ENCODE measurements at places on chromosomes 5 and 9. TPM values are rescaled to one million over a fixed set of nuclear protein-coding genes. Genes with fewer than 3 reads are reported as not detected.

Gene IL4
- total RNA-seq, result 0.72 TPM

Gene C5orf46
- not detected for total RNA-seq

Gene C1QTNF3
- total RNA-seq, result 1.4 TPM

Gene GRIN1
- not detected for total RNA-seq

Gene UGT3A1
- total RNA-seq, result not detected

Gene TTC16
- total RNA-seq, result 2.1 TPM

Gene DNAJC25
- total RNA-seq, result 11.0 TPM

Gene PROB1
- 4.1 TPM for total RNA-seq

DNA sequence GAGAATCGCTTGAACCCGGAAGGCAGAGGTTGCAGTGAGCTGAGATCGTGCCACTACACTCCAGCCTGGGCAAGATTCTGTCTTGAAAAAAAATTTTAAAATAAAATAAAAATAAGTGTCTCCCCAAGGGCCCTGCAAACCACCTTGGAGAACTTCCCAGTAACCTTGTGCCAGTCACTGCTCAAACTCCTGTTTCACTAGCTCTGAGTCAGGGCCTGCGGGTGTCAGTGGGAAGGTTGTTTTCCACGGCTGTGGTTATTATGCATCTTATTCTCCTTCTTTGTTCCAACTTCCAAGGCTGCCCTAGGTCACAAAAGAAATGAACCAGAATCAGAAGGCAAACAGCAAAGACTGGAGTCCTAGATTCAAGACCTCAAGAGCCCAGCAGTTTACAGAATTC is 246.7 kb downstream of the ADAMTSL1 start:
- H3K36me3 ChIP-seq, result no peaks in the 10 kb centered on the region
- no peaks in the 10 kb centered on the region for H3K27me3 ChIP-seq
- no peak for DNase-seq
- H3K27ac ChIP-seq, result no peak overlapping the region

GRCh38 chr9:2261421-2262103 is 246.4 kb downstream of the SMARCA2 start:
- H3K36me3 ChIP-seq, result no peaks in the 10 kb centered on the region
- no peaks in the 10 kb centered on the region for H3K4me1 ChIP-seq
- no peak for DNase-seq
- no peak overlapping the region for H3K27ac ChIP-seq
- no peak overlapping the region for H3K4me3 ChIP-seq
- peaks cover 2% of the 10 kb centered on the region for H3K27me3 ChIP-seq

- no peaks in the 10 kb centered on the region for H3K36me3 ChIP-seq
- no peaks in the 10 kb centered on the region for H3K27me3 ChIP-seq
- no peak overlapping the region for H3K4me3 ChIP-seq
- H3K27ac ChIP-seq, result no peak overlapping the region
- no peak for DNase-seq
Observed at GRCh38 chr5:111603446-111603827, 91.1 kb upstream of the STARD4 start.

GRCh38 chr5:153780876-153781705 is 257.6 kb downstream of the FAM114A2 start:
- H3K4me3 ChIP-seq, result no peak overlapping the region
- no peak overlapping the region for H3K27ac ChIP-seq
- peaks cover 2% of the 10 kb centered on the region for H3K27me3 ChIP-seq
- no peaks in the 10 kb centered on the region for H3K4me1 ChIP-seq
- no peak for DNase-seq
- H3K36me3 ChIP-seq, result no peaks in the 10 kb centered on the region

DNA sequence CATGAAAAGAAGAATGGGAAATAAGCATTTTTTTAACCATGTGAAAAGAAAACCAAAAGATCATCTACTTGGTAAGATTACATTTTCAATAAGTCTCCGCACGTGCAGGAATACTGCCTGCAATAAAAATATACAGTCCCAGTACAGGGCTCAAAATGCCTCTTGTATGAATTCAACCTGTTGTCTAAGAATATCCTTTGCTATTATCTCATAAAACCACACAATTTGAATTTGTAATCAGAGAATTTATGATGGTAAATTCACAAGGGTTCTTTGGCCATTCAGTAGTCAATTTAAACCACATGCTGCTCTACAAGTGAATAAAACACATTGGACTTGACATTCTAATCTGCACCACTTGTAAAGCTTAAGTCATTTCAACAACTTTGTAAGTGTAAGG is 46.6 kb downstream of the ST8SIA4 start:
- peak overlapping the region; percentile 25 for H3K27ac ChIP-seq
- peaks cover 62% of the 10 kb centered on the region for H3K4me1 ChIP-seq
- H3K4me3 ChIP-seq, result no peak overlapping the region
- no peak for DNase-seq
- H3K36me3 ChIP-seq, result peaks cover 53% of the 10 kb centered on the region

DNA sequence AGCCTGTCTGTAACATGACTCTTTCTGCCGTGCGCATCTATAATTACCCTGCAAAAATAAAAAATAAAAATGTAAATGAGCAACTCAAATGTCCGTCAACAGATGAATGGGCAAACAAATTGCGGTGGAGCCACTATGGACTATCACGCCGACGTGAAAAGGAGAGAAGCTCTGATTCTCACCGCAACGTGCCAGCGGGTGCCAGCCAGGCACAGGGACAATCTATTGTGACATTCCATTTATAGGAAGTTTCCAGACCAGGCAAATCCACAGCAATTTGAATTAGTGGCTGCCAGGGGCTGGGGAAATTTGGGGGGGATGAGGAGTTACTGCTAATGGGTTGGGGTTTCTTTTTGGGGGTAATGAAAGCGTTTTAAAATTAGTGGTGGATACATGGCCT is 96.8 kb downstream of the VAV2 start:
- no peak for DNase-seq
- H3K27ac ChIP-seq, result no peak overlapping the region
- H3K4me3 ChIP-seq, result no peak overlapping the region
- no peaks in the 10 kb centered on the region for H3K27me3 ChIP-seq
- H3K4me1 ChIP-seq, result no peaks in the 10 kb centered on the region

DNA sequence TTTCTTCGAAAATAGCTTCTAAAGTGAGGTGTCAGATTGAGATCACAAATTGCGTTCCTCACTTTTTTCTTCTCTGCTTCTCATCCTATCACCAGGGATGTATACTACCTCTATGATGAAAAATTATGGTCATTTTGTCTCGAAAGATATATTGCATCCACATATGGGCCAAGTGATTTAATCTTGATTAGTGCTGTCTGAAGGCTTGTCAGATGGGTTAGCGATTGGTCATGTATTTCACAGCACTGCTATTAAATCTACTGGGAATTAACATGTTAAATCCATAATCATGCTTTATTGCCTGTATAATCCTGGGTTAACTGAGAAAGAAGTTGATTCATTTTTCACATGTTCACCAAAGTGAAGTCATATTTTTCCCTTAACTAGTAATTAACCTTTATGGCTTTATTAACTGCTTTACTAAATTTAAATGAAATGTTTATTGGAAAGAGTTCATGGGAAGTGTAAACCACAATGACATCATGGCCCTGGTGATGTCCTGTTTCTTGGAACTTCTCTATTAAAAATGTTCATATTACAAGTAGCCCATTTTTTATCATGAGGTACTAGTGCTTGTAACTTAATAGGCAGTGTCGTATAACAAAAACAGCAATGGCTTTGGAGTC is 193.3 kb downstream of the SMC2 start:
- no peaks in the 10 kb centered on the region for H3K36me3 ChIP-seq
- H3K27ac ChIP-seq, result no peak overlapping the region
- H3K27me3 ChIP-seq, result no peaks in the 10 kb centered on the region
- H3K4me1 ChIP-seq, result no peaks in the 10 kb centered on the region

DNA sequence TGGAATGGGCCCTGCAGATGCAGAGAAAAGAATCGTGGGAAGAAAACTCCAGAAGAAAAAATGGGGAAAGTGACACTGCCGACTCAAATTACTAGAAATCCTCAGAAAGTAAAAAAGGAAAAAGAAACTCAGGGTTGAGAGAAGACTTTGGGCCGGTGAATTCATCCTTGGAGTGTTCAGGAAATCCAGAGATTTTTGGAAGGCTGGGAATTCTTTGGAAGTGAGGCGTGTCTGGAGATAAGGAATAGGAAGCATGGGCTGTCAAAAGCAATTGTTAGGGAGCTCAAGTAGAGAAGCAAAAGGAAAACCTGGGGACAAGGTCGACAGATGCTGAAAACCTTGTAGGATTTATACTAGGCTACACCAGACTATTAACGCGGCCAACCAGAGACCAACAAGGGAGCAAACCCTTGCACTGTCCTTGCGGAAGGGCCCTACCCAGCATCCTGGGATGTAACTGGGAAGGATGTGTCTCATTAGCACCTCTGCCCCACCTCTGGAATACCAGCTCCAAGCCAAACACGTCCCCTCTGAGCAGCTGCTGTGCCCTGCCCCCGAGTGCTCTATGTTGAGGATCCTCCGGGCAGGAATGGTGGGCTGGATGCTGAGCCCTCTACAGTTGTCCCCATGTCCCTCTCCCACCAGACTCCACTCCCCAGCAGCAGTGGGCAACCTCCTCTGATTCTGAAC is 11.6 kb downstream of the DAB2IP start:
- DNase-seq, result no peak
- peaks cover 10% of the 10 kb centered on the region for H3K27me3 ChIP-seq
- no peak overlapping the region for H3K4me3 ChIP-seq
- H3K27ac ChIP-seq, result no peak overlapping the region

GRCh38 chr9:130936285-130937117 is 2.5 kb downstream of the FIBCD1 start:
- DNase-seq, result no peak
- H3K27ac ChIP-seq, result no peak overlapping the region
- no peaks in the 10 kb centered on the region for H3K36me3 ChIP-seq
- no peak overlapping the region for H3K4me3 ChIP-seq
- peaks cover 7% of the 10 kb centered on the region for H3K4me1 ChIP-seq

DNA sequence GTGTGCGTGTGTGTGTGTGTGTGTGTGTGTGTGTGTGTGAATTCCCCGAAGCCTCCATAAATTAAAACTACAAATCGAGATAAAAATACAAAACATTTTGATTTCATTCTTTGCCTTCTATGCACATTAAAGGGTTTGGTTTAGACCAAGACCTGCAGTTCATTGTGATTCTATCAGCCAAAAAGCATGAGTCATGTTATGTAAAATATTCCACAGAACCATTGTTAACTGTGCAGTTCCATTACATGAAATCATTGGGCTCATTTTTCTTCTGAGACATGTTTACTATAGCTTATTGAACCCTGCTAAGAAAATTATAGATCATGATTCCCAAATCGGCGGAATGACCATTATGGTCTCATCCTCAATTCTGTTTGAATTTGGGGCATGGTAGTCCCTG is 11.7 kb downstream of the CAVIN4 start:
- no peaks in the 10 kb centered on the region for H3K4me1 ChIP-seq
- H3K4me3 ChIP-seq, result no peak overlapping the region
- H3K27ac ChIP-seq, result no peak overlapping the region
- H3K27me3 ChIP-seq, result no peaks in the 10 kb centered on the region
- DNase-seq, result no peak
- no peaks in the 10 kb centered on the region for H3K36me3 ChIP-seq

- peaks cover 20% of the 10 kb centered on the region for H3K36me3 ChIP-seq
- peaks cover 63% of the 10 kb centered on the region for H3K4me1 ChIP-seq
- peak; percentile 67 for DNase-seq
- H3K27ac ChIP-seq, result peak overlapping the region; percentile 79
Observed at GRCh38 chr5:171907725-171908343, 98.6 kb downstream of the FBXW11 start.

DNA sequence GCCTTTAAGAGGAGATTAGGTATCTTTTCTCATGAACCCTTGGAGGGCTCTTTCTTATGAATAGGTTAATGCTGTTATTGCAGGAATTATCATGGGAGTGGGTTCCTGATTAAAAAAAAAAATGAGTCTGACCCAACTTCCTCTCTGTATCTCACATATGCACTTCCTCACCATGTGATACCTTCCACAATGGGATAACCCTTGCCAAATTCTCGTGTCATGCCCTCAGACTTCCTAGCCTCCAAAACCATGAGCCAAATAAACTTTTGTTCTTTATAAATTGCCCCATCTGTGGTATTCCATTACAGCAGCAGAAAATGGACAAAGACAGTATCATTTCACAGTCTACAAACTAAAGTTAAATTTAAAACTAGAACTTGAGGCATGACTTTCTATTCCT is 1.0 kb downstream of the OR1B1 start:
- H3K4me3 ChIP-seq, result no peak overlapping the region
- H3K36me3 ChIP-seq, result no peaks in the 10 kb centered on the region
- no peaks in the 10 kb centered on the region for H3K4me1 ChIP-seq
- no peak for DNase-seq
- peaks cover 6% of the 10 kb centered on the region for H3K27me3 ChIP-seq
- H3K27ac ChIP-seq, result no peak overlapping the region

DNA sequence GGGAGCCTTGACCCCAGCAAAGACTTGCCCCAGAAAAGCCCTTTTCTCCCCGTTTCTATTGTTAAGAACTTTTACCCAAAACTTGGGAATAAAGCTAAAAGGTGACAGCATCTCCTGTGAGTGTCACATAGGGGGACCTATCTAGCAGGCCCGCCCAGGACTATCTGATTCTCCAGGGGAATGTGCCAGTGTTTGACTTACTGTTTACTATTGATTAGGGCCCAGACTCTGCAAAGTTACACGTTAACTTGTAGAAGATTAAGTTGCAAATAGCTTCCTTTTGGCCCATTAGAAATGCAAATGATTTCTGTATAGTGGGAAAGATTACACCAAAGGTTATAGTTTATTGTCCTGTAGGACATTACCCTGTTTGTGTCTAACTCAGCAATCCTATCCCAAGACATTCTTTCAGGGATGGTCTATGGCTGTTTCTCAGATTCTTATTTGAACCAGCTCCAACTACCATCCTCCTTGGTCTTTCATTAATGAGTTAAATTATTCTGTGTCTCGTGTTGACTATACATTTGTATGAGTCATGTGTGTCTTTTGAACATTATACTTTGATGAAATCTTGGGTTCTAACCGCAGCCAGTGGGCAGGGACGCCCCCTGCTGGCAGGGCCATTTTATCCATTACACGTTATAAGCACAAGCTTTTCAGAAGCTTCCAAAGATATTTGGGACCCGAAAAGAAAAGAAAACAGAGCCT is 60.7 kb downstream of the HRH2 start:
- no peaks in the 10 kb centered on the region for H3K27me3 ChIP-seq
- H3K4me3 ChIP-seq, result no peak overlapping the region
- peak; percentile 91 for DNase-seq
- H3K36me3 ChIP-seq, result peaks cover 2% of the 10 kb centered on the region
- no peak overlapping the region for H3K27ac ChIP-seq

DNA sequence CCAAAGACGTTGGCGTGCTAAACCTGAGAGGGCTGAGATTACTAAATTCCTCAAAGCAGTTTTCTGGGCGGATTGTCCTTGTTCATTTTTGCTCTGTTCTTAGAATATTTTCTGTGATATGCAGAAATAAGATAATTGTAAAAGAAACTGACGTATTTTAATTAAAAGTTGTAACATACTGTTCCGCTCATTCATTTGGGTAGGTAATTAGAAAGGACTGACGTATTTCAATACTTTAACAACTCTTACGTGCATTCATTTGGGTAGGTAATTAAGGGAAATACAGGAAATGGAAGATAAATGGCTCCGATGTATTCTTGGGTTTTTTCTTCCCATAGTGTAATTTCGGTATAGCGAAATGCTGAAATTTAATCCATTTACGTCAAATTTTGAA is 1.1 kb downstream of the OSTF1 start:
- peaks cover 60% of the 10 kb centered on the region for H3K4me1 ChIP-seq
- H3K4me3 ChIP-seq, result peak overlapping the region; percentile 93
- no peaks in the 10 kb centered on the region for H3K27me3 ChIP-seq

- H3K4me3 ChIP-seq, result no peak overlapping the region
- no peaks in the 10 kb centered on the region for H3K27me3 ChIP-seq
- no peak for DNase-seq
- peaks cover 20% of the 10 kb centered on the region for H3K36me3 ChIP-seq
Observed at GRCh38 chr5:80704221-80704620, 49.4 kb upstream of the DHFR start.
